ENCODE measurements at places on chromosomes 11 and 22. TPM values are rescaled to one million over a fixed set of nuclear protein-coding genes. Genes with fewer than 3 reads are reported as not detected.
A peak's percentile ranks its signal among the peaks of the same experiment; 100 is the strongest.

DNA sequence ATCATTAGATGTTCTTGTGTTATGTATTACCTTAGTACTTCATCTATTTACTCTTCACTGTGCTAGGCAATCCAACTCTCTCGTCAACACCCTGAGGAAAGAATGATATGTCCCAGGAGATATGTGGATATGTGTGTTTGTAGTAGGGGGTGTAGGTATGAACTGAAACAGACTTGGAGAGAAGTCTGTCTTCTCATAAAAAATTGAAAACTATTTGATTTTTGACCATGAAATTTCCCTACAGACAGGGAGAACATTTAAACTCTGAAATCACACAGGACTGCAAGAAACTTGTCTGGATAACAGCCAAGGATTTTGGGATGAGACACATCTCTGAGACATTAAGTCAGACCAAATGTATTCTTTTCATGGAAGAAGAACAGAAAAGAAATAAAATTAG is 967.0 kb upstream of the FAT3 start:
- DNase-seq = no peak

DNA sequence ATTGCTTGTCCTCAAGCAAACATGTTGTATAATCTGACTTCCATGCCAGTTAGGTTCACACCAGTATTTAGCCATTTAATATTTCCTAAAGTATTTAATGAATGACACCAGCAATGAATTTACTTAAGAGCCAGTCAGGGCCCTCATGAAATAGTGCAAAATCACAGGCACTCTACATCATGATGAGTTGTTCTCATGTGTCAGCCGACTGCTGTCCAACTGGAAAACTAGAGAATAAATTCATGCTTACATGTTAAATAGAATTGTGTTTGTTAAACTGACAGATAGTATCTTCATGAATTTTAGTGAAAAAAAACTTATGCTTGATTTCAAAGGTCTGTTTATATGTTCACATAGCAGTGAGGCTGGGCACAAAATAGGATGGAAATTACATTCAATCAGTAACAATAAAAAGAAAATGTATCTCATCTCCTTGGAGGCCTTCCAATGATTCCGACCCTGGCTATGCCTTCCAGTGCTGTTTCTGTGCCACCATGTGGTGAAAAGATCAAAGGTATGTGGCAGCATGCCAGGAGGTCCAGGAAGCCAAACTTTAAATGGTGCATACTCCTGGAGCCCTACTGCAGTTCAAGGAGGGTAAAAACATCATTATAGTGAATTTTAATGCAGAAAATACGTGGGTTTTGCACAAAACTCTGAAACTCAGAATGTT is 45.2 kb downstream of the CTSC start:
- no peak for DNase-seq

IFT27 gene
- 14.9 TPM for polyA plus RNA-seq

DNA sequence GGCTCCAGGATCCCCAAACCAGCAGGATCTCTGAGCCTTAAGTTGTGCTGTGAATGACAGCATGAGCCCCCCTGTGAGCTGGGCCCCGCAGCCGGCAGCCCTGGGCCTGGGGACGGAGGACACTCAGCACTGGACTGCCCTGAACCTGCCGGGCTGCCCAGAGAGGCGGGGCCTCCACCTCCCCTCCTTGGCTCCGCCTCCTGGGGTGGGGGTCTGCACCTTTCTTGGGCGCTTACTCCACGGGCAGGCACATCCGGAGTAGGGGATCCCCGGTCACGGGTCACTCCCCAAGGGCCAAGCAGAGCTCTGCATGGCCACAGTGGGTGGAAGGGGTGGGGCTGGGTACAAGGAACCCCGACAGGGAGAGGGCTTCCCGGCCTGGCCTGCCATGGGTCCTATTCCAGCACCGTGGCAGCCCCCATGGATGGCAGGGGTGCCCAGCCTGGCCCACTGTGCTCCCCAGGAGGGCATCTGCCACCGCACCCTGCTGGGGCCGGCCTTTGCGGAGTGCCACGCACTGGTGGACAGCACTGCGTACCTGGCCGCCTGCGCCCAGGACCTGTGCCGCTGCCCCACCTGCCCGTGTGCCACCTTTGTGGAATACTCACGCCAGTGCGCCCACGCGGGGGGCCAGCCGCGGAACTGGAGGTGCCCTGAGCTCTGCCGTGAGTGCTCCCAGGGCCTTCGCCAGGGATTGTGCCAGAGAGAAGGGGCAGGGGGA is 5.4 kb downstream of the MUC5B start:
- no peak for DNase-seq

- DNase-seq = no peak
These were observed 15.1 kb downstream of the LDHC start for GRCh38 chr11:18427240-18427639.

- no peak for DNase-seq
These were observed 20.2 kb downstream of the AMOTL1 start for GRCh38 chr11:94788396-94788795.

DNA sequence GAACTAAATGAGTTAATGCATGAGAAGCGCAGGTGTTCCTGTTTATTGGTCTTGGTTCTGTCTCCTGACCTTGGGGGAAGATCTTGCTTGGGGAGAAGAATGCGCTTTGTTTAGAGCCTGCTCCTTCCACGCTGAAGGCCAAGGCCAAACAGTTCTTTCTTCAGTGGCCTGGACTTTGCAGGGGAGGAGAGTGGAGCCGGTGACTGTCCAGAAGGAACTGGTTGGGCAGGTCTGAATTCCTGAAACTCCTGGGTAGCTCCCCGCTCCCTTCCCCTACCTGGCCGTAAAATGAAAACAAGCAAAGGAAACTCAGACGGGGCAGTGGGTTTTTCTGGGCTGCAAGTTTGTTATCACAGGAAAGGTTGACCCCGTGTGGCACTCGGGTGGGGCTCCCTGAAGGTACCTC is 3.6 kb downstream of the ARHGAP8 start:
- DNase-seq = no peak

TESMIN gene
- polyA plus RNA-seq = 8.0 TPM

GRCh38 chr22:19240813-19241592 is 50.5 kb downstream of the CLTCL1 start:
- no peak for DNase-seq

TNNT3 gene
- polyA plus RNA-seq = not detected

- DNase-seq = peak; percentile 75
These were observed 36.6 kb downstream of the KCNJ1 start for GRCh38 chr11:128830290-128831173.

- DNase-seq = peak; percentile 92
These were observed at the start of gene ARL2 for GRCh38 chr11:65013888-65014725. TSS of gene ARL2 (plus strand) at chr11:65014160. CDS start at chr11:65014208, 48 bp downstream.

- no peak for DNase-seq
These were observed 12.9 kb upstream of the MUC6 start for GRCh38 chr11:1049431-1049891.

DNA sequence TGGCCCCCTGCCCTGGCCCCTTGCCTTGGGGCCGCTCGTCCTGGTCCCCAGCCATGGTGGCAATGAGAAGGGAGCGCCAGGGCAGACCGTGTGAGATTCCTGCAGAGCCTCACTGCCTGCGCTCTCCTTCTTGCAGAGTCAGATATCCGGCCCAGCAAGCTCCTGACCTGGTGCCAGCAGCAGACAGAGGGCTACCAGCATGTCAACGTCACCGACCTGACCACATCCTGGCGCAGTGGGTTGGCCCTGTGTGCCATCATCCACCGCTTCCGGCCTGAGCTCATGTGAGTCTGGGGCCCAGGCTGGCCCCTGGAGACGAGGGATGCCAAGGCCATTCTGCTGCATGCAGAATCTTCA is 114.1 kb downstream of the MICAL2 start:
- DNase-seq = peak; percentile 79

APOL1 gene
- 6.8 TPM for polyA plus RNA-seq

DNA sequence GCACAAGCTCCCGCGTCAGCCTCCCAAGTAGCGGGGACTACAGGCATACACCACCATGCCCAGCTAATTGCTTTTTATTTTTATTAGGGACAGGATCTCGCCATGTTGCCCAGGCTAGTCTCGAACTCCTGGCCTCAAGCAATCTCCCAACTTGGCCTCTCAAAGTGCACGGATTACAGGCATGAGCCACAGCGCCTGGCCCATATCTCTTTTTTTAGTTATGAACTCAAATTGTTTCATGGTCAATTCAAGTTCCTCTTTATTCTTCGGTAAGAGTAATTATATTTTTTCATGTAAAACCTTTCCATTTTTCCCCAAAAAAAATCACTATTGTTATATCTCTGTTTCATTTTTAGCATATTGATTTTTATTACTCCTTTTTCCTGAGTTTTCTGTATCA is 25.5 kb downstream of the FCHSD2 start:
- no peak for DNase-seq

SLC29A2 gene
- polyA plus RNA-seq = 1.6 TPM

TAF10 gene
- 254 TPM for polyA plus RNA-seq

GRCh38 chr11:123144707-123145106 is 50.3 kb downstream of the CLMP start:
- no peak for DNase-seq

TRIM6 gene
- polyA plus RNA-seq = not detected

SART1 gene
- polyA plus RNA-seq = 18.0 TPM

- DNase-seq = no peak
These were observed 36.6 kb downstream of the DCUN1D5 start for GRCh38 chr11:103055221-103055890.

DNA sequence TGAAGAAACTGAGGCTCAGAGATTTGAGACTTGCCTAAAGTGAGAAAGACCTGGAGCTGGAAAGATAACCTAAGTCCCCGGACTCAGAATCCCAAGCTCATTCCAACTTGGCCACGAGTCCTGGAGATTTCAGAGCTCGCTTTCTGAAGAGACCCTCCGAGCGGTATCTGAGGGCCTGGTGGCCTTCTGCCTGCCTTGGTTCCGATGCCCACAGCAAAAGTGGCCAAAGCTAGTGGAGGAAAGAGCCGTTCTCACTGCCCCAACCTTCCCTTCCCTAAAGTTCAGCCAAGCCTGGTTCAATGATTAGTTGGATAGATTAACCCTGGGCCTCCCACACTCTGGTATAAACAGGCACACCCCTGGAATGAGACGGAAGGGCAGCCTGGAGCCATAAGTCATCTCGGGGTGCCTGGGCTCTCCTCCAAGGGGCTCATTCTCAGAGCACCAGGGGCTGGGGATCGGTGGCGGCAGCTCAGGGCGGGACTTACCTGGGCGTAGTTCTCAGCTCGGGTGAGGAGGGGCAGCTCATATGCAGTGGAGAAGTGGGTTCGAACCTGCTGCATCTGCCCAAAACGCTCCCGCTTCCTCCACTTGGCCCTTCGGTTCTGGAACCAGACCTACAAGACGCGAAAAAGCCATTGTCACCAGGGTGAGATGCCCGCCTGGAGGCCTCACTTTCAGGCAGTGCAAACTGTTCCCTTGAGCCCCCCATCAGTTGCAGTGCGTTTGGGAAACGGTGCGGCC is 42.8 kb downstream of the ALX4 start:
- DNase-seq = no peak

GGTLC2 gene
- not detected for polyA plus RNA-seq

RIC3 gene
- 2.0 TPM for polyA plus RNA-seq

- no peak for DNase-seq
These were observed 134.3 kb downstream of the ELP4 start for GRCh38 chr11:31643857-31644256.

DNA sequence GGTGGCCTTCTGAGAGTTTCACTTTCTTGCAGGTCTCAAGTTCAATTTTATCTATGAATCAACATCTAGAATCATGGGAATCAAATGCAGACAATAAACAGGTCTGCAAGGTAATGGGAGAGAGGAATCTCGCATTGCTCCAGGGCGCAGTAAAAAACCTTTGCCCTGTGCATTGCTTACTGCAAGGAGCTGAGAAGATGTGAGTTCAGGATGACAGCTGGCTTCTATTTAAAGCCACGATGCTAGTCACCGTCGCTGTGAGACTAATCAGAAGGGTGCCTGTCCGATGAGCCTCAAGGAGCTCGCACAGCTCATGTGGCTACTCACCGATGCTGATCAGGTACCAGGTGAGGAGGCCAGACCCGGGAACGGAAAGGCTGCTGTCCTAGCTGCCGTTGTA is 30.2 kb upstream of the APOA1 start:
- no peak for DNase-seq

DNA sequence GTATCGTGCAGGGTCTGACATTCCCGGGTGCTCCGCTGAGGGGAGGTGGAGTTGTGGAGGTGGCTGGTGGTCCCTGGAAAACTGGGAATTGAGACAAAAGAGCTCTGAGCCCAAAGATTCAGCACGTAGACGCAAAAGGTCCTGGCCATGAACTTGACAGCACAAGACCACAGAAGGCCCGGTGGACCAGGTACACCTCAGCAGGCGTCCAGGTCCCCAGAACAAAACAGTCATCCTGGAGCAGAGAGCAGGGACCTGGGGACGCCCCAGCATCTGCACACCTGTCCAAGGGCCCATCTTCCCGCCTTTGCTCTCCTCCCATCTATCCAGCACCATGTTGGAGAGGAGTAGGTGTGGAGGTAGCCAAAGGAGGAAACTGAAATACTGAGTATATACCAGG is 13.8 kb upstream of the MB start:
- DNase-seq = no peak
